SW 1271 (cell line): ENCODE measurements at places on chromosomes 12 and 14.

DNA sequence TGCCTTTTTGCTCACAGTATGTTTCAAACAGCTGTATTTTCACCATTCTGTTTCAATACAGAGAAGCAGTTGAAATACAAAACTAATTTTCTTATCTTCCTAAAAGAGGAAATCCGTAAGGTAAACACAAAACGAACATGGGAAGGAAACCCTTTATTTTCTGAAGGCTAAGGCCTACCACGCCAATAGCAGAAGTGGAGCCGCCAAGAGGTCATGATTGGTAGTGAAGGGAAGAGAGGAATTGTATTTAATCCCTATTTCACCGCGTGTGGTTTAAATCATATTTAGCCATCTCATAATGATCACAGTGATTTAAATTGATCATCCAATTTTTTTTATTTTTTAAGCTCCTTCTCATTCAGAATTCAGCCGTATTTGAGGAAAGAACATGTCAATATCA, 398.2 kb downstream of the PRKD1 start:
- no peak for DNase-seq

GRCh38 chr14:36514278-36515104, 5.5 kb downstream of the NKX2-1 start:
- DNase-seq: no peak

DNA sequence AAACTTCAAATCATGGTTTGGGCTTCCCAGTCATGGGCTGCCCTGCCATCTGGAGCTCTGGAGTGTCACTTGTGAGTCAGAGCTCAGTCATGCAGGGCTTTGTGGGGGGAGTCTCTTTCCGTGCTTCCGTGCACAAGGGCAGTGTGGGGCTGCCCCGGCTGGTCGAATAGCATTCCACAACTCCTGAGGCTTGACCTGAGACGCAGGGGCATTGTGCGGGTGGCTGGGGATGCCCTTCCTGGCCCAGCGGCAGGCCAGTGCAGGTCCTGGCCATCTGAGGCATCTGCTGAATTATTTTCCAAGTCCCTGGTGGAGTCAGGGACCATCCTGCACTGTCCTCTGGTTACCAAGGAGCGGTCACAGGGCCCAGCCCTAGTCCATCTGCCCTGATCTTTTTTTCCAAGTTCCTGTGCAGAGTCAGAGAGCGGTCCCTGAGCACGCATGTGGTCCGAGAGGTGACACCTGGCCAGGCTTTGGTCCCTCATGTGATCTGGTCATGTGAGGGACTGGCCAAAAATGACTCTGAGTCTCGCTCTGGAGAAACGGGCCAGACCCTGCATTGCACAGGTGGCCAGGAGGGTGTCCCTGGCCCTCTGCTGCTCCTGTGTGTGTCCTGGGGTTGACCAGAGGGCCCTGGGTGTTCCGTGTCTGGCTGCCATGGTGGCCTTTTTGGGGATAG, 167.0 kb upstream of the ALG10B start:
- DNase-seq: no peak

DNA sequence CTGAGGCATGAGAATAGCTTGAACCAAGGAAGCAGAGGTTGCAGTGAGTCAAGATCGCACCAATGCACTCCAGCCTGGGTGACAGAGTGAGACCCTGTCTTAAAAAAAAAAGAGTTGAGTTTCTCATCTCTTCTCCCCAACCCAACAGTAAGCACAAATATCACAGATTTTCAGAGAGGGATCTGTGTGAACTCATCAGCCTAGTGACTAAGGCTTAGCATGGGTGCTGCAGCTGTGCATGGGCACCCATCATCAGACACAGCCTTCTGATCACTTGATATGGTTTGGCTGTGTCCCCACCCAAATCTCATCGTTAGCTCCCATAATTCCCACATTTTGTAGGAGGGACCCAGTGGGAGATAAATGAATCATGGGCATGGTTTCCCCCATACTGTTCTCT, 298.9 kb downstream of the PCNX1 start:
- DNase-seq: no peak

GRCh38 chr14:72810201-72810600, 83.7 kb downstream of the DPF3 start:
- no peak for DNase-seq

GRCh38 chr14:91218014-91218413, 26.5 kb downstream of the GPR68 start:
- DNase-seq: no peak

DNA sequence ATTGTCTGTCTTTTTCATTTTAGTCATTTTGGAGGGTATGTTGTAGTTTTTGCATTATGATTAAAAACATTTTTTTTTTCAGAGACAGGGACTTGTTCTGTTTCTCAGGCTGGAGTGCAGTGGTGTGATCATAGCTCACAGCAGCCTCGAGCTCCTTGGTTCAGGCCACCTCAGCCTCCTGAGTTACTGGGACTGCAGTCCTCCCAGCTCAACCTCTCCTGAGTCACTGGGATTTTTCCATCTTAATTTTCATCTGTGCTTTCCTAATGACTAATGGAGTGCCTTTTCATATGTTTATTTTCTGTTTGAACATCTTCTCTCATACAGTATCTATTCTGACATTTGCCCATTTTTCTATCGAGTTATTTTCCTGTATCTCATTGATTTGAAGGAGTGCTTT, 52.6 kb downstream of the DYRK2 start:
- no peak for DNase-seq

DNA sequence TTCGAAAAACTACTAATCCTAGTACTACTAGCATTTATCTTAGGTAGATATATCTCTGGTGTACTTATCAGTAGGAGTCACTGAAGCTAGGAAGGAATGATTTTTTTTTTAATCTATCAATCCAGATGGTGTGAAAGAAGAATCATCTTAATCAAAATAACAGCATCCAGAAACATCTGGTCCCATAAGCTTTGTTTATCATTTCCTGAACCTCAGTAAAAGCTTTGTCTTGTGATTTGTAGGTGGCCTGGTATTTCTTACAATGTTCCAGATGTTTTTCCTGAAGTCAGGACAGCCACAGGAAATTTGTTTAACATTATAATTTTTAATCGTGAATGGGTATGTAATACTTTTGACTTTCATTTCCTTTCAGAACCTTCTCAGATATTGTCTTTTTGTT, 28.0 kb upstream of the LUM start:
- DNase-seq: no peak

DNA sequence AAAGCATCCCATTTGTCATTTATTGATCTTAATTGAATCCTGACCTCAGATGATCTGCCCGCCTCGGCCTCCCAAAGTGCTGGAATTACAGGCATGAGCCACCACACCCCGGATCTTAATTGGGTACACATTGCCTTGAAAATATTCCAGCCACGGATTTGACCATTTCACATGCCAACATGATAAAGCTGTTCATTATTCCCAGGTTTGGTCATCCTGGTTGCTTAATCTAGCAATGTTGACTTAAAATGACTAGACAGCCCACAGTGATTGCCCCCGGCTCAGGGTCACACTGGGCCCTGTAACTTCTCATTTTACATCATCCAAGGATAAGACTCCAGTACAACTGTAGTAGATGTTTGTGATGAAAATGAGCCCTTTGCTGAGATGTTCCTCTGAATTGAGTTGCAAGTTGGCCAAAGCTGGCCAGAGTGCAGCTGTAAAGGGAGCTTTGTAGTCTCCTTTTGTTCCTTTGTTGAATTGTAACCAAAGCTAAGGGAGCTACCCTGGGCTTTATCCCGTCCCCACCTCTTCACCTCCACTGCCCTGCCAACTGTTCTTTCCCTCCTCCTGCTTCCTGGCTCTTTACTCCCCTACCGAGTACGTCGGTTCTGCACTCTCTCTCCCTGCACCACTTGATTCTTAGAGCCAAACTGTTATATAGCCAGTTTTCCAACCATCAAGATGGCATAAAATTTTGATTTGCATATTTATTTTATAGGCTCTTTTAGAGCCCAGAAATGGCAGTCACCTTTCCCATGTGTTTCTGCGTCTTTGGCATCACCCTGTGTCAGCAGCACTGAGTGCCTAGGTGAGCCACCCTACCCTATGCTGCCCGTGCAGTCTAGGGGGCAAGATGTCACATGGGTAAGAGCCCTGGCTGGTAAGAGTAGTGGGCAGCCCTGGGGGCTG, 141.3 kb upstream of the HIF1A start:
- DNase-seq: no peak

GRCh38 chr14:67583711-67584644, 16.1 kb downstream of the PIGH start:
- no peak for DNase-seq

- DNase-seq: no peak
Observed at GRCh38 chr14:90593254-90594040, 196.6 kb downstream of the CALM1 start.

DNA sequence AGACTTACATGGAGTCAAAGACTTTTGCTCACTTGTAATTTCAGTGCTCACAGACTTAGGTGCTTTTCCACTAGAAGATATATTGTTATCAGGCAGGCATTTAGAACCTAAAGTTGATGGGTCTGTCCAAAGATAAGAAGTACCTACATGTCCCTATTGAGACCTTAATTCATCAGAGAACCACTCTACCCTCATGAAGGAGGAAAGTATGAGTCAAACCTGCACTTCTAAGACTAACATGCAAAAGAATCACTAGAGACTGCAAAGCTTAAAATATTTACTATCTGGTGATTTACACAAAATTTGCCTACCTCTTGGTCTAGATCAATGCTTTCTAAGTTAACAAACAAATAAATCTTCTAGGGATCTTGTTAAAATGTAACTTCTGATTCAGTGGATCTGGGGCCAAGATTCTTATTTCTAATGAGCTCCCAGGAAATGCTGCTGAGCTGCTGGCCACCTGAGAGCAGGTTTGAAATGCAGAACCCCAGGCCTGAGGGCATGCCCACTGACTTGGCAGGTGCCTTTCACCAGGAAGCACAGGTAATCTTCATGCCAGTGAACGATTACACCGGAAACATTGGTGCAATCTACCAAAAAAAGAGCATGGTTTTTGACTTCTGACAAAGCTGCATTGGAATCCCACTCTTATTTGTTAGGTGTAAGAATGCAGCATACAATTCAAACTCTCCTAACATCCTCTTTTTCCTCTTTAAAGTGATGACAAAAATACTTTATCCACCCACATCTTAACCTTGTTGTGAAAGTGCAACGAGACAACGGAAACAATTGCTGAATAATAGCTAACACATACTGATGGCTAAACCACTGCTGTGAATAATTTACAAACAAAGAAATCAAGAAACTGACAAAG, 214.2 kb downstream of the ADAMTS20 start:
- DNase-seq: no peak

GRCh38 chr14:64758691-64759554, 54.7 kb downstream of the PLEKHG3 start:
- DNase-seq: no peak

DNA sequence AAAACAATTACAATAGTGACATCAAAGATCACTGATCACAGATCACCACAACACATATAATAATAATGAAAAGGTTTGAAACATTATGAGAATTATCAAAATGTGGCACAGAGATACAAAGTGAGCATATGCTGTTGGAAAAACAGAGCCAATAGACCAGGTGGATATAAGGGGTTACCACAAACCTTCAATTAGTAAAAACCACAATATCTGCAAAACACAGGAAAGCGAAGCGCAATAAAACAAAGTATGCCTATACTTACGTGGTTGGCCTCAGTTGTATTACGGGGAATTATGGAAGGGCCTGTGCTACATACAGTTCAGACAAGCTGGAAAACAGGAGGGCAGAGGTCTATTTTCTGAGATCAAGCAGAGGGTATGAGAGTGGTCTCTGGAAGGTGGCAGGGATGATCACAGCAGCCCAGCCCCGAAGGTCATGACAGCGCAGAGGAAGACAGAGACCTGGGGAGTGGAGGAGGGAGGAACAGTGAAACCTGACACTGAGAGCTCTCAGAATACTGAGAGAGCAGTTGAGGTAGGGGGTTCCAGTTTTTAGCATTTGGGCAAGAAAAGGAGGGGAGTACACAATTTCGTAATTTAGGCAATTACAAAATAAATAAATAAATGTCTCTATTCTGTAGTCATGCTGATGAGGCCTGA, 41.3 kb downstream of the IFNG start:
- DNase-seq: no peak

DNA sequence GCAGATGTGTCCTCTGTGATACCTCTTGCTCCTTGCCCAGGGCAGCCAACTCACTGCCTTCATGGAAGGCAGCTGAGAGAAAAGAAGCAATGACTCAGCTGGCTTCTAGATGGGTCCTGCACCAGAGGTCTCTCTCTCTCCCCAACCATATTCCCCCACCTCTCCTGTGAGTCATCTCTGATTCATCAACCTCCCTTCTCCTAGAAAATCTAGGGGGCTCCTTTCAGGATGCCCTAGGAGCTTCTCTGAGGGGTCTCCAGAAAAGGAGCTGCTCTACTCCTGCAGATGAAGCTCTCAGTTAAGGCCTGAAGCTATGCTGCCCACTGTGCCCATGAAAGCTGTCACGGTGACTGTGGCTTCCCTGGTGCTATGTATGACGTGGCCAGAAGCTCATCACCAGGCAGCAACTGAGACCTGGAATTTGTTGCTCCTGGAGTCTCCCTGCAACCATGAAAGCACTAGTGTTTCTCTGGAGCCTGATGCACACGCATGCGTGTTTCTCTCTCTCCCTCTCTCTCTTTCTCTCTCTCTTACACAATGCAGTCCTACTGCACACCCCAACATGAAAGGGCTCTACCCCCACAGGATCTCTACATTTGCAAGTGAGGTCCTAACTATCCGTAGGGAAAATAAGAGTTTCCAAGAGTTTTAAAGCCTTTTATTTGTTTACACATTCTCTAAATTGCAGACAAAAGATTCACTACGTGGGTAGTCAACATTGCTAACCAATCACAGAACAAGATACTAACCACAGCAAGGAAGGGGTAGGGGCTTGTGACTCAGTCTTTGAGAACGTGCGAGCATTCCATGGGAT, 285.3 kb downstream of the DPF3 start:
- no peak for DNase-seq

- DNase-seq: peak; percentile 27
Observed at GRCh38 chr12:132286912-132287311, 42.5 kb downstream of the GALNT9 start.

- no peak for DNase-seq
Observed at GRCh38 chr14:34562776-34563150, 23.3 kb upstream of the EAPP start.

GRCh38 chr14:20760950-20761349, 7.3 kb upstream of the EDDM3B start:
- no peak for DNase-seq

DNA sequence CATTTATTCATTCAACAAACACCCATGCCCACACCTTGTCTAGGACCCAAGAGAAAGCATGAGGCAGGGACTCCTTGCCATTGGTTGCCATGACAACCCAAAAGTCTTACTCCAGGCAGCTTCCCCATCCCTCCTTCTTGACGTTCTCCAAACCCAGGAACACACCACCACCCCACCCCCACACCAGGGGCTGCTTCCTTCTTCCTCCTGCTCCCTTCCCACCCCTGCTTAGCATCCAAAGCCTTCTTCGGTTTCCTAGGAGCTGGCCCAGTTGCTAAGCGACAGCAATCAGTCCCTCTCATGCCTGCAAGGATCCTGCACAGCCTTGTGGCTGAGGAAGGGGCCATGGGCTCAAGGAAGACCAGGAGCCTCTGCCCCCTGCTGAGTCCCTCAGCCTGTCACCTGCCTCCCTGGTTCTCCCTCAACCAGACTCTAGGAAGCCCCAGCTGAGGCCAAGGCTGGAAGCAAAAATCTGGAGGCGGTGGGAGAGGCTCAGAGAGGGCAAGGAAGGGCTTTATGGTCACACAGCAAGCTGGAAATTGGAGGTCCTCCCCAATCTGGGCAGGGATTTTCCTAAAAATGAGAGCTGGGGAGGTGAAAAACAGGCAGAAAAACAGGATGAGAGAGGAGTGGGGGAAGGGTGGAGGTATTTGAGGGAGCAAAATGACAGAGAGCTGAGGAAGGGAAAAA, 15.4 kb downstream of the RASAL1 start:
- no peak for DNase-seq

- DNase-seq: no peak
Observed at GRCh38 chr14:26344596-26344995, 253.2 kb downstream of the NOVA1 start.

GRCh38 chr12:51846911-51847642, 1.4 kb downstream of the FIGNL2 start:
- no peak for DNase-seq
